ENCODE measurements at places on chromosomes 13 and 19.

DNA sequence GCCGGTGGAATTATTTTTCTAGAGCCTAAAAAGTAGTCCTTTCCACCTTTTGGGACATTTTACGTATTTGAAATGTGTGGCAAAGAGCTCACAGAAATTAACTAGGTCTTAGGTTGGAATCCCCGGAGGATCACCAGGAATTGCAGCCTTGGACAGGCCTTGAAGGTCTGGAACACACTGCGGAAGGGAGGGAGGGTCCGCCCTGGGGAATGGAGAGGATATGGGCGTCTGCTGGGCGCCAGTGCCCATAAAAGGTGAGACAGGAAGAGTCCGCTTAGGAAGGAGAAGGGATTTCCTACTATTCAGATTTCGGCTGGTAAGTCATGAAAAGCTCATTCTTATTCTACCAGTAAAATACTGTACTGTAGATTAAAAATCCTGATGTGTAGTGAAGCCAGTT lies 111.9 kb downstream of the COL4A2 start:
- DNase-seq, result no peak

DNA sequence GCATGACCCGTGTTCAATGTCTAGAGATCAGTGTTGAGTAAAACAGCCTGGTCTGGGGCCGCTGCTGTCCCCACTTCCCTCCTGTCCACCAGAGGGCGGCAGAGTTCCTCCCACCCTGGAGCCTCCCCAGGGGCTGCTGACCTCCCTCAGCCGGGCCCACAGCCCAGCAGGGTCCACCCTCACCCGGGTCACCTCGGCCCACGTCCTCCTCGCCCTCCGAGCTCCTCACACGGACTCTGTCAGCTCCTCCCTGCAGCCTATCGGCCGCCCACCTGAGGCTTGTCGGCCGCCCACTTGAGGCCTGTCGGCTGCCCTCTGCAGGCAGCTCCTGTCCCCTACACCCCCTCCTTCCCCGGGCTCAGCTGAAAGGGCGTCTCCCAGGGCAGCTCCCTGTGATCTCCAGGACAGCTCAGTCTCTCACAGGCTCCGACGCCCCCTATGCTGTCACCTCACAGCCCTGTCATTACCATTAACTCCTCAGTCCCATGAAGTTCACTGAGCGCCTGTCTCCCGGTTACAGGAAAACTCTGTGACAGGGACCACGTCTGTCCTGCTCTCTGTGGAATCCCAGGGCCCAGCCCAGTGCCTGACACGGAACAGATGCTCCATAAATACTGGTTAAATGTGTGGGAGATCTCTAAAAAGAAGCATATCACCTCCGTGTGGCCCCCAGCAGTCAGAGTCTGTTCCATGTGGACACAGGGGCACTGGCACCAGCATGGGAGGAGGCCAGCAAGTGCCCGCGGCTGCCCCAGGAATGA lies 1.5 kb upstream of the CEACAM5 start:
- peak; percentile 63 for DNase-seq

- DNase-seq, result no peak
These were observed 10.2 kb downstream of the GAS6 start for GRCh38 chr13:113853518-113854237.

GRCh38 chr19:56139847-56140582 lies 1.1 kb upstream of the ZNF444 start:
- DNase-seq, result no peak

DNA sequence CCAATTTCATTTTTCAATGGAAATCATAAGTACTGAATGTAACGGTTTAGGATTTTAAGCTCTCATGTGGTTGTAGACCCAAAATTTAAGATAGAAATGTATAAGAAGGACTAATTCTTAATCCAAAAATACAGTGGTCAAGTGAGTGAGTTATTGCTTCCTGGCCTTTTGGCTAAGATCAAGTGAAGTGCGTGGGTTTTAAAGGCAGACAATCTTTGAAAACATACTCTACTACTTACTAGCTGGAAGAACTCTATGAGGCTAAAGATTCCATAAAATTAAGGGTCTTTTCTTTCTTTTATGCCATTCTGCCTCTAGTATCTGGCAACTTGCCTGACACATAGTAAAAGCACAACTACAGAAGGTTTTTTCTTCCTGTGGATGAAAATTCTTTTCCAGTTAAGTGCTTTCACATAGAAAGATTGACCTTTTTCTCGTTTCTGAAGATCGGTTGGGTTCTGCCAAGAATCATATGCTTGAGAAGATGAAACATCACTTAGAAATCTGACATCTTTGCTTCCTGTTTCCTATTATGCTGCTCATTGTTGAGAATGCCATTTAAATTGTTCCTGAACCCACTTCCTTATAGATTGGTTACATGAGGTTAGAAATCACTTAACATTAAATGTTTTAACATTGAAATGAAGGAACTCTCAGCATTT lies 26.4 kb upstream of the SCEL start:
- peak; percentile 35 for DNase-seq

DNA sequence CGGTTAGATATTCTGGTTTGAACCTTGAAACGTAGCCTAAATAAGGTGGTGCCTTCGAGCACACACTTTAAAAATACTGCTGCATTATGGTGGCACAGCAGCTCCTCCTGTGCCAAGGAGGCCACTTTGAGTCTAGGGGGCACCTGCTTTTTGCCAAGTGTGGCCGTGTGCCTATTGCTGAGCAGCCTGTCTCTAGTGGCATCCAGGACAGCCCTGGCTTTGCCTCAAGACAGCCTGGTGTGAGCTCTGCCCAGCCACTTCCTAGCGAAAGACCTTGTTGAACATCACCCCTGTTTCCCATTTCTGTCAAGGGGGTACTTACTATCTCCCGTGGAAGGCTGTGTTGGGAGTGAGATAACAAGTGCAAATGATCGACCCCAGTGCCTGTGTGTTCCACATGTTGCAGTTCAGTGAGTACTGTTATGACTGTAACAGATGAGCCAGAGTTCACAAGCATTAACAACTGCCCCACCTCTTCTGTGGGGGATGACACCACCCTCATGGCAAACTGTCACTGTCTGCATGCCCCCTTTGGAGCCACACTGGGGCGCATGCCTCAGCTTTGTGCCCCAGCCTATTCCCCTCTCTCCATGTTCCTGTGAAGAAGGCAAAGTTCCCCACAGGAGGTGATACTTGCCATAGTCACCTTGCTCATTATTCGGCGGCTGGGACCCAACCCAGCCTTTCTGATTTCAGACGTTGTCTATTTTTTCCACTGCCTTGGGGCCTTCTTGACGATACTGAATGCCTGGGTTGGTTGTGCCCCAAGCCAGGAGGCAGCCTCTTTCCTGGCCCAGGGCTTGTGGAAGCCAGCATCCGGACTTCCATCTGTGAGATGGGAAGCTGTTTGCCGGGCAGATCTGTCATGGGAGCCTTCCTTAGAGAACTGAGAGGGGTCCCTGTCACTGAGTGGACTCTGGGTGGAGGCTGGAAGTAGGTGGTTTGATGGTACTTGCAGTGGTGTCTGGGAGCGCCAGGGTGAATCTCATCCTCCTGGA lies 5.4 kb downstream of the GATAD2A start:
- no peak for DNase-seq

- DNase-seq, result no peak
These were observed 5.0 kb downstream of the PTOV1 start for GRCh38 chr19:49855676-49856573.

GRCh38 chr13:98619556-98619955 lies 42.6 kb upstream of the STK24 start:
- no peak for DNase-seq

GRCh38 chr13:75494491-75494890 lies 12.5 kb upstream of the TBC1D4 start:
- no peak for DNase-seq

GRCh38 chr19:17073869-17074633 lies 1.2 kb downstream of the HAUS8 start:
- peak; percentile 84 for DNase-seq

- peak; percentile 85 for DNase-seq
These were observed 10.8 kb downstream of the ZIC5 start for GRCh38 chr13:99960663-99961311.

DNA sequence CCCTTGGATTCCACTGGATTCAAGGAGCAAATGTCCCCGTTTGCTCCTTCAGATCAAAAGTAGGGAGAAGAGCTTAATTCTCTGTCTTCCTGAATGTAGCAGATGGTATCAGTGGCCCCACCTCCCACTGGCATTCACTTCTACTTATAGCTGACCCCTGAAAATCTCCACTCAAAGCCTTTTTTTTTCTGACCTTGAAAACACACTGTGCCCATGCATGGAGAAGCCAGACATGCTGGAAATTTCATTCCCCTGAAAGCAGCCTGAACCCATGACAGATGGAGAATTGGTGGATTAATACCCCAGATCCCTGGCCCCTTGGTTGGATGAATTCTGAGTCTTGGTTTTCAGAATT lies 76.6 kb upstream of the UBAC2 start:
- DNase-seq, result no peak

DNA sequence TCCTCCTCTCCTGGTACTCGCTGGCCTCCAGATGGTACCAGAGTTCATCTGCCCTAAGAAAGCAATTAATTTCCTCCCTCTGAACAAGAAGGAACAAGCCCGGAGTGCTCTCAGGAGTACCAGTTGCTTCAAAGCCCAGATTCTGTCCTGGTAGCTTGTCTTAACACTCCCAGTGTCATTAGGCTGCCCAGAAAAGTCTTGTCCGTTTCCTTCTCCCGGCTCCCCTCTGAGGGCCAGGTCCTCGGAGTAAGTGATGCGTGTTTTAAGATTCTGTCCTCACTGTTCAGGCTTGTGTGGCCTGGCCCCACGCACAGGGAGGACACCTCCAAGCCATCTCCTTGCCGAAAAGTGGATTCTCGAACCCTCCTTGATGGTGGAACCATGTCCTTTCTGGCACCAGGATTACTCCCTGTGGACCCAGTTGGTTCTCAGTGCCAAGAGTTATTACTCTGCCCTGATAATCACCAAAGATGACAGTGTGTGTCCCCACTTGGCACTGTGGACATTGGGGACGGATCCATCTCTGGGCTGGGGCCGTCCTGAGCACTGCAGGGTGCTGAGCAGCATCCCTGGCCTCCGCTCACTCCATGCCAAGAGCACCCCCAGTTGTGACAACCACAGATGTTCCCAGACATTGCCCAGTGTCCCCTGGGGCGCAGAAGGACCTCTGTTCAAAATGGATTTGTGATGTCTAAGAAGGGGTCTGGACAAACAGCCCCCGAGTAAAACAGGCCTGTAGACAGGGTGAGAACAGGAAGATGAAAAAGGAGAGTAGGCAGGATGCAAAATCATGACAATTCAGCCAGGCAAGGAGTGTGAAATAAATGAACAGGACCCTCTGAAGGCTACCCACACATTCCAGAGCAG lies 52.4 kb downstream of the RFX2 start:
- no peak for DNase-seq

- no peak for DNase-seq
These were observed 12.1 kb downstream of the TYK2 start for GRCh38 chr19:10368101-10368803.

DNA sequence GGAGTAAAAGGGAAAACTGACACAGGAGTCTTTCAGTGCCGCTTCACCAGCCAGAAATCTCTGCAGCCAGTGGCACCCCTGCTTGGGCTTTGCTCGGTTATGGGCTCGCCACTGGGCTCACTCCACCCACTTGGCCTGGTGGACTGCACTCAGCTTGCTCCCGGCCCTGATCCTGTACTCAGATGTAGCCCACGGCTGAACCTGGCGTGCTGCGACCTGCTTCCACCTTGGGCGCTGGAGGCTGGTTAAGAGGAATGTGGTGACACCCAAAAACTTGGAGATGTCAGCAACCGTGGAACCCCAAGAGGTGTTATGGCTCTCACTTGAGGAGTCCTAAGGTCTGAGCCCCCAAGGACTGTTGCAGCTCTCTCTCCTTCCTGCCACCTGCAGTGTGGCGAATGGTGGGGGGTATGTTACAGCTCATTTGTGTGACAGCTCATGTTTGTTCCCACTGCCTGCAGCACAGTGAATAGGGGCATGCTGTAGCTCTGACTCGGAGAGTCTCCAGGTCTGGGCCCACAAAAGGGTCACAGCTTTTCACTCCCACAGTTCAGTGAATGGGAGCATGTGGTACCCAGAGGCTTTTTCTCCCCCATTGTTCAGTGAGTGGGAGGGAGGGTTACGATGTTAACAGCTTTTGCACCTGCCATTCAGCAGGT lies 1124.5 kb upstream of the ATXN8OS start:
- DNase-seq, result no peak

- no peak for DNase-seq
These were observed 7.9 kb upstream of the TMPRSS9 start for GRCh38 chr19:2352121-2352520.

DNA sequence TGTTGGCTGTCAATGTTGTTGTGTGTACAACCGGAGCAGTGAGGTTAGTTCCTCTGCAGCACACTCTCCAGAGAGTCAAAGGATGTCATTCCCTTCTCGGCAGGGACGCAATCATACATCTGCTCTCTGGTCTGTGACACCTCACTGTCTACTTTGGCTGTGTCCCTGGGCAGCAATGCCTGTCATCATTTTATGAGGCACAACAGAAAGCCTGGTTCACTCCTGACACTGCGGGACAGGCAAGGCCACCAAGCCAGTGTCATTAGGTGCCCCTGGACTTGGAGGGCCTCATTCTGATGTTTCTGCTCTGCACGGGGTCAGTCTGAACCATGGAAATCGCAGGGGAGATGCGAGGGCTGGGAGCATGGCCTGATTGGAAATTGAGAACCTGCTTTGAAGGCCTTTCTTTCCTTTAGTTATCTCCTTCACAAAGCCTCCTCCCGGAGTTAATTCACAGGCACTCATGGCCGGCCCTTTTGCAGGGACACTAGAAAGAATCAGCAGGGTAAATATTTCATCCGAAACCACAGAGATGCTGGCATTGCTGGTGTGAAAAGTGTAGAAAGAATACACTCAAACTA lies 284.4 kb downstream of the ZNF536 start:
- DNase-seq, result no peak

GRCh38 chr13:50936679-50937078 lies 27.1 kb downstream of the RNASEH2B start:
- no peak for DNase-seq

- DNase-seq, result no peak
These were observed 269.3 kb downstream of the KCNRG start for GRCh38 chr13:50284540-50284939.

GRCh38 chr13:23510979-23511735 lies 59.1 kb upstream of the TNFRSF19 start:
- DNase-seq, result no peak

DNA sequence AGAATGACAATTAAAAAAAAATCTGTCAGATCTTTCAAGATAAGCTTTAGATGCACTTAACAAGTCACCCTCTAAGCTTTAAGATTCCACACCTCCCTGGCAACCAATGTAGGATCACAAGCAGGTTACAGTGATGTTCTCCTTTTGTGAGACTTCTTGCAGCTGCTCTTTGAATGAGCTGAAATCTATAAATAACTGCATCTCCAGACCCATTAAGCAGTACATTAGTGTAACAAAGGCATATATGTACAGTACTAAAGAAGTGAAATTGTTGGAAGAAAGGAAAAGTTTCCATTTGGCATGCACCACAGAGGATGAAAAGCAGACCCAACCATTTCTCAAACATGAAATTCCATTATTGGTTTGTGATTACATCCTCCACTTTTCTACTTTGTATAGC lies 364.7 kb downstream of the ENOX1 start:
- peak; percentile 47 for DNase-seq

- DNase-seq, result no peak
These were observed 113.2 kb downstream of the KCNRG start for GRCh38 chr13:50128428-50128931.

- DNase-seq, result peak; percentile 67
These were observed at the start of gene IFI30 for GRCh38 chr19:18173572-18174288. Gene IFI30 (plus strand): TSS chr19:18173813. CDS start chr19:18173842, 29 bp downstream.

GRCh38 chr13:71864986-71865873 lies 1.8 kb downstream of the DACH1 start:
- DNase-seq, result peak; percentile 93

GRCh38 chr19:34172661-34173192 lies 423 bp downstream of the LSM14A start:
- DNase-seq, result peak; percentile 19

Data from NCI-H1417 (cell line).